Stimulated activated CD8-positive, alpha-beta memory T cell treated with anti-CD3 and anti-CD28 coated beads, Interleukin-2, amount 100 ng/mL, for 1 hour (primary cell): ENCODE measurements at places on chromosomes 6 and 20.
A peak's percentile ranks its signal among the peaks of the same experiment; 100 is the strongest.

DNA sequence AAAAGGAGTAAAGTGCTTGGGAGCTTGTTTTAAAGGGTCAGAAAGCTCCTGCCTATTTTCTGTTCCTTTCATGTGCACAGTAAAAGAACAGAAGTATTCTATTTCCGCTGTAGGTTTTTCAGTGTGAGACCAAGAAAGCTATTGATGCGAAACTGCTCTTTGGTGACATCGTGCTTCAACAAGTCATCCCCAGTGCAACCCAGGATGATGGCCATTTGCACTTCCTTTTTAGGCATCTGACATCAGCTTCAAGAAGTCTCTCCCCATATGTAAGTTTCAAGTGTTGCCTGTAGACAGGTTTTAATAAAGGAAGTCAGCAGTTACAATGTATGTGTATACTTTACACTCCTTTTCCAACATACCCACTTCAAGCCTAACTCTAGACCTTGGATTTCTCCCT, 131.6 kb downstream of the RFX6 start:
- DNase-seq = no peak

GRCh38 chr6:124747349-124747748, 214.9 kb upstream of the RNF217 start:
- no peak for DNase-seq

GRCh38 chr6:53922539-53922981, 127.8 kb downstream of the LRRC1 start:
- no peak for DNase-seq

DNA sequence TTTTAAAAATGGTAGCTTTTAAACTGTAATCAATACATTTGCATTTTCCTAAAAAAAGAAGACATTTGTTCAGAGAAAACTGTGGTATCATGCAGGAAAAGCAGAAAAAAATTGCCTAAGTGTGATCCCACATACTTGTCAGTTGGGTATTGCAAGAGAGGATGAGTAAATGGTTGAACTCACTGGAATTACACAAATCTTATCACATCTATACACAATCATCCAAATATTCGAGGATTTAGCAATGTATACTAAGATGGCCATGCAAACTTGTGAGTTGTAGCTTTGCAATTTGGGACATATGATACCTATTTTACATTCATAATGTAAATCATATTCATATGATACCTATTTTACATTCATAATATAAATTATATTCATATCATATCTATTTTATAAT, 58.2 kb upstream of the GJE1 start:
- no peak for DNase-seq

- DNase-seq = no peak
These were observed 36.8 kb upstream of the LRFN2 start for GRCh38 chr6:40623932-40624331.

GRCh38 chr6:88870717-88871330, 92.6 kb downstream of the RNGTT start:
- peak; percentile 1 for DNase-seq

GRCh38 chr20:5552154-5552553, 198.0 kb upstream of the SHLD1 start:
- DNase-seq = no peak

DNA sequence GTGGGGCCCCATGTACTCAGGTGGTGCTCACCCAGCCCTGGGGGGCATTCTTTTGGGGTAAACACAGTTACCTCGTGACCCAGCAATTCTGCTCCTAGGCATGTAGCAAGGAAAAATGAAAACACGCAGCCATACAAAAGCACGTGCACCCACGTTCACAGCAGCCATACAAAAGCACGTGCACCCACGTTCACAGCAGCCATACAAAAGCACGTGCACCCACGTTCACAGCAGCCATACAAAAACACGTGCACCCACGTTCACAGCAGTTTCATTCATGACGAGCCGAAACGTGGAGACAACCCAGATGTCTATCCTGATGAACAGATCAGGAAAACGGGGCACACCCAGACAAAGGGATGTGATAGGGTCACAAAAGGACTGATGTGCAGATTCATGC, 57.1 kb downstream of the YTHDF1 start:
- no peak for DNase-seq

- DNase-seq = no peak
These were observed 360.4 kb upstream of the JARID2 start for GRCh38 chr6:14885498-14885897.

GRCh38 chr6:167644412-167645132, 182.1 kb upstream of the AFDN start:
- DNase-seq = no peak

GRCh38 chr20:60048634-60049521, 90.7 kb downstream of the CDH26 start:
- DNase-seq = no peak
